ENCODE measurements at places on chromosomes 12 and 14.

DNA sequence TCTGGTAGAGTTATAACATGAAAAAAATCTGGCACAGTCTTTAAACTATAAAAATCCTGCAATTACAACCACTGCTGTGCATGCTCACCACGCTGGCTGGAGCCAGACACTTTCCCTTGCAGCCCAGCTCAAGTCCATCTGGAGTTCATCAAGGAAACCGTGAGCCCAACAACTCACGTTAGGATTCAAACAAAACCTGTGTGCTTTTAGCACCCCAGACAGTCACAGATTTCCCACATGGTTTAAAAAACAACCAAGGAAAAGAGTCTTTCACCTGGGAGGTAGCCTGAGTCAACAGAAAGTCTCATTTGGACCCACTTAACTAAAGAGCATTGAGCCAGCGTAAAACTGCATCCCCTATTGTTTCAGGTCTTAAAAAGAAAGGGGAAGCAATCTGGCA, 4.7 kb downstream of the LRIG3 start:
- DNase-seq: peak; percentile 32

DNA sequence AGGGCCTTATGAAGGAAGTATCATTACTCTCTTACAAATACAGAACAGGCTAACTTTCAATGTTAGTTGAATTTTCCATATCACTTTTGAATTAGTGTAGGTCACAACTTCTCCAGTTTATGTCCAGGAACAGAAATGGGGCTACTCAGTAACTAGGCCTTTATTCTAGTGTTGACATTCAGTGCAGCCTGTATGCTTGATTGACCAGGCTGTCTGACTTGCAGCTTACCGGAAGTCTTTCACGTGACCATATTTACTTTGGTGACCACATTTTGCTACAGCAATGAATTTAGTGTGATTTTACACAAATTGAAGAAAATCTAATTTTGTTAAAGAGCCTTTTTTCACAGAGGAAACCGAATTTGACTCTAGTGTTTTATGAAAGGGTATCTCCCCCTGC, 12.4 kb downstream of the MTERF2 start:
- no peak for DNase-seq

GRCh38 chr12:121218588-121219352, 8.8 kb downstream of the P2RX4 start:
- DNase-seq: no peak

- peak; percentile 33 for DNase-seq
These were observed 389.2 kb downstream of the EGLN3 start for GRCh38 chr14:33561488-33562175.

- no peak for DNase-seq
These were observed 133.4 kb downstream of the DICER1 start for GRCh38 chr14:95023886-95024285.

DNA sequence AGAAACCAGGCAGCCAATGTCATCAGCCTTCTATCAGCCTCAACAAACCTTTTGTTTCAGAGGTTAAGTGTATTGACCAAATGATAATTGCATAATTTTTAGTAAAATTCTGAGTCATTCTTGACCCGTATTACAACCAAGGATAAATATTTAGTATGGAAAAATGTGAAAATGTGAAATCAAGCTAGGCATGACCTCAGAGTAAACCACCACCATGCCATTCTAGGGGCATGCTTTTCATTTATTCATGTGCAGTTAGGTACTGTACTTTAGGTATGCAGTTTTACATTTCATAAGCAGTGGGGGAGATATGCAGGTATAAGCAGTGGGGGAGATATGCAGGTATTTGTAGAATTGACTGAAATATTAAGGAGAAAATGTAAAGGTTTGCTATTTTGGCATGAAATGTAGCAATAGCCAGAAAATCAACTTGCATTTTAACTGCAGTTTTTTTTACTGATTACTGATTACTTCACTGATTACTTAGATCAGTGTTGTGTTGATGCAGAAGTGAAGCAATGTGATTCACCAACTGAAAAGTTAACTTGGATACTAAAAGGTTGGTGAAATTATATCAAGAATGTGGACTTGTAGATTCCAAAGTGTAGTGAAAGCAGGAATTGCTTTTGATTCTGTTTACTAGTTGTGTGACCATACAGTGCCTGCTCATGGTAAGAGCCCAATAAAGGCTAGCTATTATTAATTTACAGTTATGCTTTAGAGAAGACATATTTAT, 184.2 kb downstream of the ESR2 start:
- no peak for DNase-seq

GRCh38 chr12:92108651-92109050, 37.0 kb downstream of the BTG1 start:
- no peak for DNase-seq

DNA sequence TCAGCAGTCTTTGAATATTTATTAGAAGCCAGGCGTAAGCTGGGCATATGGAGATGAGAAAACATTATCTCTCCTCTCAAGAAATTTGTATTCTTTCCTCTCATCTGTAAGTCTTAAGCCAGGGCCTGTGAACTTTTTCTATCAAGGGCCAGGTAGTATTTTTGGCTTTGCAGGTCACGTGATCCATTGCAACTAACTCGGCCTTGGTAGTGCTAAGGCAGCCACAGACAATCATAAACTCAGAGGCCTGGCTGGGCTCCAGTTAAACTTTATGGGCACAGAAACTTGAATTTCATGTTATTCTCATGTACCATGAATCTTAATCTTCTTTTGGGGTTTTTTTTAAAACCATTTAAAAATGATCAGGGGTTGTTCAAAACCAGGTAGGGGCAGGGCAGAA, 117.4 kb upstream of the PELI2 start:
- no peak for DNase-seq

GRCh38 chr12:119153477-119154434, 25.0 kb upstream of the HSPB8 start:
- DNase-seq: no peak

- no peak for DNase-seq
These were observed 4.0 kb downstream of the MYL2 start for GRCh38 chr12:110916295-110916875.

DNA sequence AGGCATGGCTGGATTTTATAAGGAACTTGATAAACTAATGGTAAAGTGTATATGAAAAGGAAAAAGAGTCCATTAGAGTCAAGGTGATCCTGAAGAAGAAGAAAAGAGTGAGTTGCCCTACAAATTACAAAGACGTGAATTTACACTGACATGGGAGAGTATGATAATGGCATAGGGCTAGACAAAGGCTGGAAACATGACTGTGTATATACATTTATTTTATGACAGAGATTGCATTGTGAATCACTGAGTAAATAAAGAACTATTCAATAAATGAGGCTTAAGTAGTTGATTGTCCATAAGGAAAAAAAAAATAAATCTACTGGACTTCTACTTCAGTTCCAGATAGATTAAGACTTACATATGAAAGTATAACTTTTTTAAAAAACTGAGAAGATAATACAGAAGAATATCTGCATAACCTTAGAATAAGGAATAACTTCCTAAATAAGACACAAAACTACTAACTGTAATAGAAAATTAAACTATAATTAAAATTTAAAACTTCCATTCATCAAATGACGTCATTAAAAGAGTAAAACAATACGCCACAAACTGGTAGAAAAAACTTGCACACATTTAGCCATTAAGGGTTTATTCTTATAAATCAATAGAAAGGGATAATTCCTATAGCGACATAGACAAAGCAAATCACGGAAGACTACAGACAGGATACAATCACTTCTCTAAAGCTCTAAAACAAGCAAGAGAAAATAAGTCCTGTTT, 278.5 kb downstream of the NOVA1 start:
- DNase-seq: no peak

GRCh38 chr12:68206446-68206845, 19.2 kb downstream of the IL26 start:
- no peak for DNase-seq

GRCh38 chr14:80956102-80956501, 681 bp downstream of the TSHR start:
- no peak for DNase-seq

DNA sequence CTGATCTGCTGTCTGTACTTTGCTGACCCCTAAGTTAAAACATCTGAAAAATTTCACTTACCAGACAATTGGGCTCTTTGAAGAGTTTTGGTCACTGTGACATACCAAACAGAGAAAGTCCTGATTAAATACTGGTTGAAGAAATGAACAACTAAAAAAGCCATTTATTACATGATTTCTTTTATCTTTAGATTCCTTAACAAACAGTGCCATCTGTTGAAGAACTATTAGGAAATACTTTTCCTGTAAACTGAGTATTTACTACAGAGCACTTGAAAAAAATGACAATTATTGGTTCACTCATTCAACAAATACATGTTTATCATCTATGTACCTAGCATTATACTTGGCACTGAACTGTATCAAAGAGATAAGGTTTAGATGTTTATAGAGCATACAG, 6.5 kb upstream of the WASHC4 start:
- no peak for DNase-seq

DNA sequence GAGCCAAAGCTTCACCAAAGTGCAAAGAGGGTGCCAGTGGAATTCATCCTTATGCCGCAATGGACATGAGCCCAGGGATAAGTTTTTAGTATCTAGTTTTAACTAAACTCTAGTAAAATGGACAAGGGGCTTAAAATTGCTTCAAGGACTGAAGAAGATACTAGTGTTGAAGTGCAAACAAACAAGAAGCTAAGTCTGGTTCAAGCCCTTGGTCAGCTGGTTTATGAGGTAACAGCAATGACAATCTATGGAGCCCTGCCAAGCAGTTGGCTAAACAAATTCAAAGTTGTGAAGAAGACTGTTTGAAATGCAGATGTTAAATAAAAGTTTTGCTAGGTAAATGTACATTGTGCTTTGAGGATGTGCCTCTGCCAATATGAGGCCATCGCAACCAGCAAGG, 209.4 kb downstream of the KTN1 start:
- DNase-seq: no peak

DNA sequence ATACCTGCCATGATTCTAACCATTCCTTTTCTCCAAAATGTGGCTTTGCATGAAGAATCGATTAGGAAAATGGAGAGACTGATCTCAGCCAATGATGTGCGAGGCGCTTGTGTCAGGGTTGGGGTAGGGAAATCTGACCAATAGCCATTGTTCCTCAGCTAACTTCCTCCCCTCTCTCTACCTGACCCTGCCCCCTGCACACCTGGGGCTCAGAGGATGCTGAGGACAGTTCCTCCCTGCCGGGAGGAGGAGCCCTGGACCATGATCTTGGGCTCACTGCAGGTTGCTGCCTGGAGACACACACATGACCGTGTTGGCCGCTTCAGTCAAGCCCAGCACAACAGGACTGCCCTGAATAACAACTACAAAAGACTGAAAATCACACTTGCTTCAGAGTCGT, 119.8 kb upstream of the SFSWAP start:
- no peak for DNase-seq

DNA sequence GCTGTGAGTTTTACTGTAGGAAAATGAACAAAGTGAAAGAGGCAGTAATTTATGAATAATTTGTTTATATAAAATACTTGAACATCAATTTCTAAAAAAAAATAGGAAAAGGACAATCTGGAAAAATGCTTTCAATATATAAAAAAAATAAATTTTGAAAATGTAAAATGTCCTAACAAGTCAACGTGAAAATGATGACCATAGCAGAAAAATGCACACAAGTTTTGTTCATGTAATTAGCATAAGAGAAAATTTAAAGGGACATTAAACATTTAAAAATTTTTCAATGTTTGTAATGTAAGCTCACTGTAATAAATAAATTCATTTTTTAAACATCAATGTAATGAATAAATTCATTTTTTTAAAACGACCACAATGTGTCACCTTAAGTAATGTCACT, 214.8 kb upstream of the ATXN7L3B start:
- DNase-seq: no peak

DNA sequence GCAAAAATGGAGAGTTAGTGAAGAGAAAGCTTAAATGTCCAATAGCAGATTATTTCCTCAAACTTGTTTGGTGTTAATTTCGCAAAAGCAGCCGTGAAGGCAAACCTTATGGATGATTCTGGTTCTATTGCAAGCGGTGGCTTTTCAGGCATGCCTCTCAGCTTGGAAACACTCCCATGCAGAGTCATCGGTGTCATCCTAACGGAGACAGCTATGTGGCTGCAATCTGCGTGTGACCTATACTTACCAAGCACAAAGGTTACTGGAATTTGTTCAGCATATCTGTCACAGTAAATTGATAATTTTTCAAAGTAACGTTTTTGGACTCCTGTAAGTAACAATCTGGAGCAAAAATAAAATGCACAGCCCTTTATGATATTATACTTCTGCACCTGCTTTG, 5.0 kb downstream of the BEST3 start:
- DNase-seq: no peak

DNA sequence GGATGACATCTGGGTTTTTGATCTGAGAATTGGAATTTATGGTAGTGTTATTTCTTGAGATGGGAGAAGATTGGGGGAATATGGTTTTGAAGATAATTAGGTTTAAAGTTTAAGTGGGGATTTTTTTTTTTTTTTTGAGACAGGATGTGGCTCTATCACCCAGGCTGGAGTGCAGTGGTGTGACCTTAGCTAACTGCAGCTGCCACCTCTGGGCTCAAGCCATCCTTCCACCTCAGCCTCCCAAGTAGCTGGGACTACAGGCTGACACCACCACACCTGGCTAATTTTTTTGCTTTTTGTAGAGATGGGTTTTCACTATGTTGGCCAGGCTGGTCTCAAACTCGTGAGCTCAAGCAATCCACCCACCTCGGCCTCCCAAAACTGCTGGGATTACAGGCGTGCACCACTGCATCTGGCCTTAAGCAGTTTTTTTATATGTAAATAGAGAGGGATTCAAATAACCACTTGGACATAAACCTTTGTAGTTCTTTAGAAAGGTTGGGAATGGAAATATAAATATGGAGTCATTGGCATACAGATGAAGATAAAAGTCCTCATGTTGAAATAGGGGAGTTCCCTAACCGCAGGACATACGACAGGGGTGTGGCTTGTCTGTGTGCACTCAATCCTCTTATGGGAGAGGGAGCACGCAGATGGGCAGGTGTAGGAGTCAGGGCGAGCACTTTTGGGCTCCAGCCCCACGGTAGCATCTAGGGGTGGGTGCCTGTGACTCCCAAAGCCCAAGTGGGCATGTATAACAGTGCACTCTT, 4.7 kb downstream of the LIN52 start:
- no peak for DNase-seq

DNA sequence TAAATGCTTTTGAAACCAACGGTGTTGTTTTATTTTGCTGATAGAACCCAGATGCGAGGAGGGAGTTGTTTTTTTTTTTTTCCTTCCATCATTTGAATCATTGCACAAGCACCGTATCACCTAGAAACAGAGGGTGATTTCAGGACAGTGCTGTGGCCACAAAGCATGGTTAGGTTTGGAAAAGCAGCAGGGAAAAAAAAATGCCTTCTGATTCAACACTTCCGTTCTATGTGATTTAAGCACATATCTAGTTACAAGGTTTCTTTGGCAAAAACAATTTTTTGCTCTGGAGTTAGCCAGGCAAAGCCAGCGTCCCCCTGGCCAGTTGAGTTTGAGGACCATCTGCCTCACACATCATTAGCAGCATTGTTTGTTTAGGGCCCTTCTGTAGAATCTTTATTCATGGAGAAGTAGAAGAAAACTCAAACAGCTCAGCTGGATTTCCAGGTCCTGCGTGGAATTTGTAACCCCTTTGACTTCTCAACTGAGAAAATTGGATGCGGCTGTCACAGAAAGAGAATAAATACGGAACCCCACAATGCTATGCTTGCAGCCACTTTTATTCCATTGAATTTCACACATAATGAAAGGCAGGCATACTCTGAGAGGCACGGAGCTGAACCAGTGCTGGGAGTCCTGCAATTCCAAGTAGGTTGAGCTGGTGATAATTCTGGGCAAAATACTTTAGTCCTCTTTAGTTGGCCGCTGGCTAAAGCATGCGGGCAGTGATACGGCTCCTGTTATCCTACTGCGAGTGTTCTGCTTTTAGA, 17.0 kb upstream of the WNT5B start:
- peak; percentile 43 for DNase-seq

GRCh38 chr14:58864751-58865513, 227.2 kb downstream of the DACT1 start:
- DNase-seq: no peak
